ENCODE measurements at places on chromosomes 12 and 14. TPM values are rescaled to one million over a fixed set of nuclear protein-coding genes. Genes with fewer than 3 reads are reported as not detected.

The FAM181A gene
- not detected for polyA plus RNA-seq

GRCh38 chr14:92590176-92590575 lies 76.6 kb downstream of the RIN3 start:
- no peak for DNase-seq

GRCh38 chr14:99758121-99758821 lies 34.9 kb upstream of the EML1 start:
- DNase-seq: peak; percentile 72

- DNase-seq: no peak
Measured at GRCh38 chr12:117875744-117876435, 92.9 kb downstream of the KSR2 start.

- no peak for DNase-seq
Measured at GRCh38 chr14:102948698-102949061, 26.2 kb downstream of the AMN start.

GRCh38 chr12:76446090-76446489 lies 97.9 kb upstream of the BBS10 start:
- no peak for DNase-seq

DNA sequence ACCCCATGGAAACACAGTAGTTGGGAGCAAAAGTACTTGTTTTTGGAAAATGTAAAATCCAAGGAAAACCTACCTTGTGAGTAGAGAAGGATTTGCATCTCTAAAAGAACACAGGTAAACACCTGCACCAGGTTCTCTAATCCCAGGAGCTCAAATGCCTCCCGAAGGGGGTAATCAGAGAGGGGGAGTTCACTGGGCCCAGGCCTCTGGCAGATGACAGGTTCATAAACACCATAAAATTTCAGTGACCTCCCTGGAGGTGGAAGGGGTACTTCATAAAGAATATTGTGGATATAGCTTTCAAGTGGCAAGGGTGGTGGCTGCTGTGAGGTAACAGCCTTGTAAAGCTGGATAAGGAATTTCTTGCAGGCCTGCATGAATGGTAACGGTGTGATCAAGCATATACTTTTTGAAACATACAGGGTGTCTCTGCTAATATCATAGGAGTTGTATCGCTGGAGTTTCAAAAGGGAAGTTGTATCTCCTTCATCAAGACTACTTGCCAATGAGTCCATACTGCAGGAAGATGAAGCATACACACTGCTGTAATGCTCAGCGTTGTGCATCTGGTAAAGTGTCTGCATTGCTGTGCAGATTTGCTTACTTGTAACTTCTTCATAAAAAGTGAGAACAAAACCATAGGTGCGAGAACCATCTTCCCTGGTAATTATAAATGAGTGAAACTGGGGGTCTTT lies 111.3 kb downstream of the DENND5B start:
- DNase-seq: no peak

The SCN8A gene
- 1.8 TPM for polyA plus RNA-seq

The KLRK1 gene
- not detected for polyA plus RNA-seq

GRCh38 chr14:103360548-103360947 lies 24.7 kb upstream of the MARK3 start:
- DNase-seq: no peak

DNA sequence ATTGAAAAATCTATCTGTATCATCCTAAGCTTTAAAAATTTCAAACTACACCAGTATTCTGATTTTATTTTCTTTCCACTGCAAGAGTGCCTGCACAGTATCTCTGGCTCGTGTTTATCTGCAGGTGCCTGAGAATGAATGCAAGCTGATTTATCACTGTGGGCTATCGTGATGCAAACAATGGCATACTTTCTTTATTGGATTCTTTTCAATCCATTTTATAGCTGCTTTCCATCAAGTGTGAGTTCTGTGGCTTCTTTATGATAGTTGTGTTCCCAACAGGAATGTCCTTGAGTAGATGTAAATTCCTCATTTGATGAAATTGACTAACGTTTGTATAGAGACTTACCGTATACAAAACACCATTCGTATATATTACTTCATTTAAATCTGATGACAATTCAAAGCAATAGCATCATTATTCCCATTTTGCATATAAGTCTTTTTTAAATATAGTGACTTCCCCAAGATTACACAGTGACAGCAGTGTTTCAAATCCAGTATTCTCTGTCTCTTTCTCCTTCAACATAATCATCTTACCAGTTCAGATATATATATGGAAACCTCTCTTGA lies 160.3 kb upstream of the ABCD2 start:
- no peak for DNase-seq

Measured in muscle of arm (tissue), 14 donors.